Epithelial cell of esophagus (primary cell): ENCODE measurements at places on chromosomes 12 and 14.

DNA sequence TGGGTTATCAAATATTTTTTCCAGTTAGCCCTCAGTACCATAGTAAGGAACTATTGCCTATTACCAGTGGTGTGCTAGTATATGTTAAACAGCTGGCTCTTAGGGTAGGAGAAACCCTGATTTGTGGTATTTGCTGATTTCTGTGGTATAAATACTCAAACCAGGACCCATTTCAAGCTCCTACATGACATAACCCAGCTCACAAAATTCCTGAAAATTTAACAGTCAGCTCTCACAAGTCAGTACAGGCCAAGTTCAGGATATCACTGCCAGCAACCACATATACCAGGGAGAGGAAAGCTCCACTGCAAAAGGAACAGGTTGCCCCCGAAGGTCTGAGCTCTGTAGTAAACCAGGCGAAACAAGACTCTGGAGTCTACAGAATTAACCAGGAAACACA is 315.3 kb downstream of the NOVA1 start:
- peak; percentile 79 for DNase-seq

GRCh38 chr14:32576088-32576795 is 247.1 kb downstream of the AKAP6 start:
- DNase-seq: peak; percentile 65

GRCh38 chr14:91112194-91112593 is 1.7 kb upstream of the DGLUCY start:
- DNase-seq: no peak

DNA sequence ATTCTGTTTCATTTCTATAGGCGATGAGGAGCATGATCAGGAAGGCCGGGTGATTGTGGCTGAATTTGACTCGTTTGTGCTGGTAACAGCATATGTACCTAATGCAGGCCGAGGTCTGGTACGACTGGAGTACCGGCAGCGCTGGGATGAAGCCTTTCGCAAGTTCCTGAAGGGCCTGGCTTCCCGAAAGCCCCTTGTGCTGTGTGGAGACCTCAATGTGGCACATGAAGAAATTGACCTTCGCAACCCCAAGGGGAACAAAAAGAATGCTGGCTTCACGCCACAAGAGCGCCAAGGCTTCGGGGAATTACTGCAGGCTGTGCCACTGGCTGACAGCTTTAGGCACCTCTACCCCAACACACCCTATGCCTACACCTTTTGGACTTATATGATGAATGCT is 1.9 kb downstream of the APEX1 start:
- DNase-seq: no peak

- DNase-seq: no peak
These were observed 71.5 kb upstream of the SFSWAP start for GRCh38 chr12:131639270-131639940.

DNA sequence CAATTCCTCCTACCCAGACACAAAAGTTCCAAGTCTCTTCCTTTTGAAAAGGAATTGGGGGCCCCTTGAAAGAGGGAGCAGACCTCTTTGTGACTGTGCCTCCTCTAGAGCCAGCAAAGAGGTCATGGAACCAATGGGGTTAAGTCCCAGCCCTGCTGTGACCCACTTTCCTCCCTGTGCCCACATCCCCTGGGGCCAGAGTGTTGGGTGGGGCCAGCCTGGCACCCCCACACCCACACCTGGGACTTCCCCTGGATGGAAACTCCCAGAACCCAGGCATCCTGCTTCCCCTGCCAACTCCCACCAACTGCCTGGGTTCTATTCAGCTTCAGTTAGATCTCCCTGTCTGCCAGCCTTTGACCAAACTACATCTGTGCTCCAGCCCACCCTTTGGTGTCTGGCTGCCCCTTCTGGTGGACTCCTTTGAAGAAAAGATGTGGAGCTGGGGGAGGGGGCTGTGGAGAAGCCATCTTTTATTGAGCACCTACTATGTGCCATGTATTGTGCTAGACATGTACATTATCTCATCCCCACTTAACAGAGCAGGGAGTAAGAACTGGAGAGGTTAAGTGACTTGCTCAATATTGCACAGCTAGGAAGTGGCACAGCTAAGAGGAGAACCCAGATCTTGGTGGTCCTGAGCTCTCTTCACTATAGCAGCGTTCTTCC is 4.6 kb upstream of the RARG start:
- DNase-seq: no peak

DNA sequence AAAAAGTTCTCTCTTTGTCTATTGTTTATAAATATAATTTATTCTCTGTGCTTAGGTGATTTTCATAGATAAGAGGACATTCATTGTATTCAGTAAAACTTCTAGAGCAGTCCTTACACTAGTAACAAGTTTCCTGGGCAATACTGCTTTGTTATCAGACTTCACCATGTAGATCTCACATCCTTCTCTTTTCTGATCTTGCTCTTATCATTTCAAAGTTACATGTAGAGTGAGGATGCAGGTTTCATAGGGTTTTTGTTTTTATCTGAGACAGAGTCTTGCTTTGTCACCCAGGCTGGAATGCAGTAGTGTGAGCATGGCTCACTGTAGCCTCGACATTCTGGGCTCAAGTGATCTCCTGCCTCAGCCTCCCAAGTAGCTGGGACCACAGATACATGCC is 789.5 kb downstream of the DIO2 start:
- no peak for DNase-seq

DNA sequence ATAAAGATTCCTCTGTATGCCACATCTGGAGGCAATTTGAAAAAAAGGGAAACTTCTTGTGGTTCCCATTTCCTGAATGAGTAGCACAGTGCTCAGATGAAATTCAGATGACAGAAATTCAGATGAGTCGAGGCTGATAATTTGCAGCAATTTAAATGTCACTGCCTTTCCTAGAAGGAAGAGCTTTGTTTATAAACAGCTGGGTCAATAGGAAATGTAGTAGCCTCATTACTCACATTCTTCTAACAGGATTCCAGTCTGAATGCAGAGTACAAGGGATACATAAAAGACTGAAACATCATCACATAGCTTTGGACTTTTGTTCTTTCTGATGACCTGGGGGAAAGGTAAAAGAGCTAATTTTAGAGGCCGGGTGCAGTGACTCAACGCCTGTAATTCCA is 11.3 kb upstream of the DACT1 start:
- no peak for DNase-seq
